ENCODE measurements at places on chromosomes 6 and 20. TPM values are rescaled to one million over a fixed set of nuclear protein-coding genes. Genes with fewer than 3 reads are reported as not detected.

The GMPR gene
- 25.0 TPM for total RNA-seq

The LPIN3 gene
- total RNA-seq, result 5.2 TPM

The SLA2 gene
- total RNA-seq, result not detected

The APCDD1L gene
- total RNA-seq, result 0.40 TPM

The DYNLT1 gene
- 68.6 TPM for total RNA-seq

The NOTCH4 gene
- total RNA-seq, result 32.6 TPM

The SNX21 gene
- total RNA-seq, result 19.8 TPM

The ADGRF1 gene
- not detected for total RNA-seq

The CLDN20 gene
- not detected for total RNA-seq

The C20orf144 gene
- total RNA-seq, result 0.07 TPM

The CGAS gene
- total RNA-seq, result 11.3 TPM

The NNAT gene
- total RNA-seq, result not detected

The BAG2 gene
- total RNA-seq, result 6.3 TPM

The SLPI gene
- total RNA-seq, result not detected

The IL17F gene
- total RNA-seq, result not detected

The BACH2 gene
- total RNA-seq, result 0.40 TPM

The APOBEC2 gene
- total RNA-seq, result not detected

The SCUBE3 gene
- total RNA-seq, result 0.72 TPM

The CDKAL1 gene
- total RNA-seq, result 26.9 TPM

The PPP1R11 gene
- 31.0 TPM for total RNA-seq

The DPPA5 gene
- not detected for total RNA-seq

The ADGB gene
- total RNA-seq, result not detected

The WFDC12 gene
- not detected for total RNA-seq

The DOP1A gene
- total RNA-seq, result 48.3 TPM

The HLA-DRA gene
- not detected for total RNA-seq

The TCP11 gene
- total RNA-seq, result 0.07 TPM

The TRIM31 gene
- not detected for total RNA-seq

The APOM gene
- not detected for total RNA-seq

The SEMG1 gene
- total RNA-seq, result not detected

The EDN1 gene
- 244 TPM for total RNA-seq

The PPARD gene
- total RNA-seq, result 6.6 TPM

The SNX3 gene
- total RNA-seq, result 312 TPM

The DAAM2 gene
- total RNA-seq, result under 0.01 TPM

The ZBP1 gene
- not detected for total RNA-seq

The CAP2 gene
- total RNA-seq, result 4.5 TPM

The CNPY3 gene
- 28.1 TPM for total RNA-seq

The CPXM1 gene
- total RNA-seq, result 0.14 TPM

The FKBP1C gene
- 2.3 TPM for total RNA-seq

The TNFRSF6B gene
- 13.2 TPM for total RNA-seq

The ADGRF5 gene
- total RNA-seq, result 2.0 TPM

The ZNF165 gene
- 0.27 TPM for total RNA-seq

The ENPP5 gene
- total RNA-seq, result not detected

The C6orf52 gene
- not detected for total RNA-seq

The SYCP2 gene
- total RNA-seq, result 0.50 TPM

The DUSP15 gene
- not detected for total RNA-seq

The MLN gene
- total RNA-seq, result not detected

The PPP1R14C gene
- not detected for total RNA-seq

The IP6K3 gene
- total RNA-seq, result not detected

Measured in thoracic aorta endothelial cell (primary cell).